ENCODE measurements at places on chromosomes 1 and 21.
A peak's percentile ranks its signal among the peaks of the same experiment; 100 is the strongest.

DNA sequence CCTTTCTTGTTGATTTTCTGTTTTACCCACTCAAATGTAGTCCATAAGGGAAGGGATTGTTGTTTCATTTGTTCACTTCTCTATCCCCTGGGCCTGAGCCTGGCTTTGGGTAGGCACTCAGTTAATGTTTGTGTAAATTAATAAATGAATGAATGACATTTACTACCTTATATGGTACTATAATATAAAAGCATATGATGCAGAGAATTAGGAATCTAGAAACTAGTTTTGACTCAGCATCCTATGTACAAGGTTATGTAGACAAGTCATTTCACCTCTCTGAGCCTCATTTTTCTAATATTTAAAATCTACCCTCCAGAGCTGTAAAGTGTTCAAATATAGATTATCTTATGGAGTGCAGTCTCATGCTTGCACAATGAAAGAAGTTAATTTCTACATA, 68.9 kb upstream of the S1PR1 start:
- DNase-seq = no peak

GRCh38 chr1:227729881-227730629, 5.0 kb downstream of the JMJD4 start:
- DNase-seq = peak; percentile 31

- DNase-seq = no peak
Observed at GRCh38 chr1:207833381-207833780, 77.5 kb downstream of the CD34 start.

- DNase-seq = no peak
Observed at GRCh38 chr1:62286786-62287224, 32.4 kb downstream of the KANK4 start.

GRCh38 chr1:39261712-39262221, 57.3 kb downstream of the MACF1 start:
- no peak for DNase-seq

- no peak for DNase-seq
Observed at GRCh38 chr1:110538075-110538474, 19.1 kb upstream of the KCNA10 start.

DNA sequence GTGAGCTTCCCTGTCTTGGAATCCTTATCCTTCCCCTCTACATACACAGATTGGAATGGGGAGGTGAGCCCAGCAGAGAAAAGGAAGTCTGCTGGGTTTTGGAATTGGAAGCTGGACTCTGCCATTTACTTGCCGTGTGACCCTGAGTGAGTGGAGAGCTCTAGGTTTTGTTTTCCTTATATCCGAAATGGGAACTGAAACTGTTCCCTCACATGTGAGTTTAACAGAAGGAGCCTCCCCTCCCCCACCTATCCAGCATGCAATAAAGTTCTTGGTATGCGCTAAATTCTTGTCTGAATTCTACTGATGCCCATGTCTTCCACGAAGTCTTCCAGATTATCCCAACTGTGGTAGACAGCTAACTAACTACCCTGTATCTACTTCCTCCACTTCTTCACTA, 58.7 kb downstream of the NENF start:
- DNase-seq = no peak

GRCh38 chr1:17744666-17745478, 10.3 kb upstream of the ACTL8 start:
- DNase-seq = no peak

DNA sequence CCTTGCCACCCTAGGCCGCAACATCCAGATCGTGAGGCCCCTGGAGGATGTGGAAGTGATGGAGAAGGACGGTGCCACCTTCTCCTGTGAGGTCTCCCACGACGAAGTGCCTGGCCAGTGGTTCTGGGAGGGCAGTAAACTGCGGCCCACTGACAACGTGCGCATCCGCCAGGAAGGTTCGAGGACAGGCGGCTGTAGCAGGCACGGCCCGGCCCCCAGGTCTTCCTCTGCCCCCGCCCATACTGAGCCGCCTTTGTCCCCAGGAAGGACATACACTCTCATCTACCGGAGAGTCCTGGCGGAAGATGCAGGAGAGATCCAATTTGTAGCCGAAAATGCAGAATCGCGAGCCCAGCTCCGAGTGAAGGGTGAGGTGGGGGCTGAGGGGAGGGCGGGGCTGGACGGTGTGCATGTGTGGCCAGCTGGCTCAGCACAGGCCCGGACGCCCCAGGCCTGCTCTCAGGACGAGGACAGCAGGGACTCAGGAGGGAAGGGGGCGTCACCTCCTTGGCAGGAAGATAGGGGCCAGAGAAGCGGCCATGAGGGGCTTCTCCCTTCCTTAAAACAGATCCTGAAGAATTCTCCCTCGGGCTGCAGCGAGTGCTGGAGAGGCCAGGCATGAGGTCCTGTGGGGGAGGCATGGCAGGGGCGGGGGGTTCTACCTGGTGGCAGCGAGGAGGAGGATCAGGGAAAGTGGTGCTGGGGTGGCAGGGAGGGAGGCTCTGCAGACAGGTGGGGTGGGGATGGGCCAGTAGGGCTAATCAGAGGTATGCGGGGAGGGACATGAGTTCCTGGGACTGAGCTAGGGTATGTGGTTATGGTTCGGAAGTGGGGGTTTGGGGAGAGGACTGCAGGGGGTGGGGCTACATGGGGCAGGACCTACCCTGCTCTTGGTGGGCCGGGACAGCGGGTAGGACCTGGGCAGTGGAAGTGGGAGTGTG, 69.9 kb downstream of the OBSCN start:
- no peak for DNase-seq

DNA sequence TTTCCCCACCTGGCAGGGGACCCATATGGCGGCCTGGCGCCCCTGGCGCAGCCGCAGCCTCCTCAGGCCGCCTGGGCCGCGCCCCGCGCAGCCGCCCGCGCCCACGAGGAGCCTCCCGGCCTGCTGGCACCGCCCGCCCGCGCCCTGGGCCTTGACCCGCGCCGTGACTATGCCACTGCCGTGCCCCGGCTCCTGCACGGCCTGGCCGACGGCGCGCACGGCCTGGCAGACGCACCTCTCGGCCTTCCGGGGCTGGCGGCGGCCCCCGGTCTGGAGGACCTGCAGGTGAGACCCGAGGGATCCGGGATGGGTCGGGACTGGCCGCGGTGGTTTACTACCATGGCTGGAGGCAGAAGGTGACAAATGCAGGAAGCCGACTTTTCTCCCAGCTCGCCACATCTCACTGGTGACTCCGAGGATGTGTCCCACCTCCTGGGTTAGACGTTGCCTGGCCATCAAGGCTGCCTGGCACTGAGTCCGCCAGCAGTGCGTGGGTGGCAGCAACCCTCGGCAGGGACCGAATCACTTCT, 1.1 kb downstream of the TFAP2E start:
- DNase-seq = no peak

GRCh38 chr1:14704846-14705245, 106.4 kb downstream of the KAZN start:
- DNase-seq = no peak

DNA sequence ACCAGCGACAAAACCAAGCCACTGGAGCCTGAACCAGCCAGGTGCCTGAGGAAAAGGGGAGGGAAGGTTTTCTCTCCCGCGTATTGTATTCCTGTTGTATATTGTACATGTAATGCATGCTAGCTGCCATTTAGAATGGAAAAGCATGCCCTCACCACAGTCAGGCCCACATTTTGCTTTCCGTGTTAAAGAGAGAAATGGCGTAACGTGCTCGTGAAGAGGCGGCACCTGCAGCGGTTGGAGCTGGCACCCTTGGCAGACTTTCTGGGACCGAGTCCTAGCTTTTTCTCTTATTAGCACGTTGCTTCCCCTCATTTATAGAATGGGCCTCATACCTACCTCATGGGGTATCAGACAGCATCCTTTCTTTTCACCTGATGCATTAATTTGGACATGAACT, 135.3 kb upstream of the IRF2BP2 start:
- DNase-seq = no peak

DNA sequence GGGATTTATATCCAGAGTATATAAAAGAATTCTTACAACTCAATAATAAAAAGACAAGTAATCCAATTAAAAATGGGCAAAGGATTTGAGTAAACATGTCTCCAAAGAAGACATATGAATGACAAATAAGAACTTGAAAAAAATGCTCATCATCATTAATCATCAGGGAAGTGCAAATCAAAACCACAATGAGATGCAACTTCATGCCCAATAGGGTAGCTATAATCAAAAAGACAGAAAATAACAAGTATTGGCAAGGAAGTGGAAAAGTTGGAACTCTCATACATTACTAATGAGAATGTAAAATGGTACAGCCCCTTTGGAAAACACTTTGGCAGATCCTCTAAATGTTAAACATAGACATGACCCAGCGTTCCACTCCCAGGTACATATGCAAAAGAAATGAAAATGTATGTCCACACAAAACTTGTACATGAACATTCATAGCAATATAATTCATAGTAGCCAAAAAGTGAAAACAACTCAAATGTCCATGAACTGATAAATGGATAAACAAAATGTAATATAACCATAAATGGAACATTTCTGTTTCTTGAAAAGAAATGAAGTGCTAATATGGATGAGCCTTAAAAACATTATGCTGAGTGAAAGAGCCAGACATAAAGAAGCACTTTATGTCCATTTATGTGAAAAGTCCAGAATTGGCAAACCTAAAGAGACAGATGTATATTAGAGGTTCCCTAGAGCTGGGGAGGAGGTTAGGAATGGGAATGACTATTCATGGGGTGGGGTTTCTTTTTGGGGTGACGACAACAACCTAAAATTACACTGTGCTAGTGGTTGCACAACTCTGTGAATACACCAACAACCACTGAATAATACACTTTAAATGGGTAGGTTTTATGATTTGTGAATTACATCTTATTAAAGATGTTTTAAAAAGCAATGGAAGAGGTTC, 259.7 kb downstream of the RHOU start:
- no peak for DNase-seq

- DNase-seq = no peak
Observed at GRCh38 chr1:52238474-52238873, 96.6 kb downstream of the ZFYVE9 start.

DNA sequence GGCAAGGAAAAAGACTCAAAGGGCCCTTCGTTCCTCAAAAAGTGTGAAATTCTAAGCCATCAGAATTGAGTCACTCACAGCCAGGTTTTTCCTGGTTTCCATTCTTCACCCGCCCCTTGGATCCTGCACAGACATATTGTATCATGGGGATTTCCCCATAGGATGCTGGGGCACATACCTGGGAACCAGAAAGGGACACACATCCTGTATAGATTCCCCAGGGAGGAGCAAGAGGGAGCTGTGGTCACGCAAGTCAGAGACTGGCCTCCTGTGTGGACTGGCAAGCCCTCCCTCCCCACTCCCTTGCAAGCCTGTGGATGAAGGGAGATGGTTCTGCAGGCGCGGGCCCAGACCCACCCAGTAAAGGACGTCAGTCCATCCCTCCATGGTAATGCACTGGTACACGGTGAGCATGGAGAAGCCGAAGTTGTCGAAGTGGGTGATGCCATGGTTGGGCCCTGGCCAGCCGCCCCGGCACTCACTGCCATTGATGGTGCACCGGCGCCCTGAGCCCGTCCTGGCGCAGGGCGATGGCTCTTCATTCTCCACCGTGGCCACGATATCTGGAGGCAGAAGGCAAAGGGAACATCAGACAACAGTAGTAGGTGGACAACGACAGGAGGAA, 23.2 kb downstream of the CACNA1S start:
- no peak for DNase-seq

DNA sequence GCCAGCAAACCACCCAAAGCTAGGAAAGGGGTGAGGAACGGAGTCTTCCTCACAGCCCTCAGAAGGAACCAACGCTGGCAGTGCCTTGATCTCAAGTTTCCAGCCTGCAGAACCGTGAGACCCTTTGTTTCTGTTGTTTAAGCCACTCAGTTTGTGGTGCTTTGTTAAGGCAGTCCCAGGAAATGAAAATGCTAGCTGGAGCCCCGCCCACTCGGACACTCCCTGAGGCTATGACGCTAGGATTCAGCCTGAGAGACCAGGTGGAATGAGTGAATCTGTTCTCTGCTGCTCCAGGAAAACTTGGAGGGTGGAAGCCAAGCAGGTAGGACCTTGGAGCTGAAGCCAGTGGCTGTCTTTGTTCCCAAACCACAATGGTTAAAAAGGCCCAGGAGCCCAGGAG, 196.5 kb upstream of the POU3F1 start:
- DNase-seq = no peak

GRCh38 chr1:34918977-34919561, 10.4 kb downstream of the DLGAP3 start:
- DNase-seq = peak; percentile 73

- DNase-seq = no peak
Observed at GRCh38 chr1:212794561-212795014, 2.9 kb downstream of the TATDN3 start.

GRCh38 chr1:26083208-26083607, 15.8 kb upstream of the TRIM63 start:
- no peak for DNase-seq

DNA sequence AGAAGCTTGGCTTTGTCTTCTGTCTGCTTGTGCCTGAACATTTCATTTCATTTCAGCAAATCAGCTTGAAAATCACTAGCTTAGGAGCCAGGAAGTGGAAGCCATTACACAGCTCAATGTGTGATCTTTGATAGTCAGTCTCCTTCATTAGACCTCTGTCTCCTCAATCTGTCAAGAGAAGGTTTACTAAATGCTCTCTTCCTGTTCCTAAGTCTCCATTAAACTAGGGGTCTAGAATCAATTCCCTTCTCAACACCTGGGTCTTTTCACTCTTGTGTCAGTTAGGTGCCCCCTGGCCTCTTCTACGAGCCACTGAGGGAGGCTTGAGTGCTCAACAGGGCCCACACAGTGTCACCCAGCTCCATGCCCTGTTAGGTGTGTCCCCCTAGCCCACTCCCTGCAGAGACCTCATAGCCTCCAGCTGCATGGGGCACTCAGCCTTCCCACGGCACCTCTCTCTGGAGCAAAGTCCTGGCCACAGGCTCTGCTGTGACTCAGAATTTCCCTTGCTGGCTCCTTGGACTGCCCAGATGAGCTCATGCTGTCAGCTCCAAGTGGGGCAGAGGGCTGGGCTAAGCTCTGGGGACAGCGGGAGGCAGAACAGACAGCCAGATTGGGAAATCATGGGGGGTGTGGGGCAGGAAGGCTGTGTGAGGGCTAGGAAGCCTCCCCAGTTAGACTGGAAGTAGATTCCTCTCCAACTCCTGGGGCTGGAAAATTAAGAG, 115.7 kb upstream of the IPO9 start:
- no peak for DNase-seq

DNA sequence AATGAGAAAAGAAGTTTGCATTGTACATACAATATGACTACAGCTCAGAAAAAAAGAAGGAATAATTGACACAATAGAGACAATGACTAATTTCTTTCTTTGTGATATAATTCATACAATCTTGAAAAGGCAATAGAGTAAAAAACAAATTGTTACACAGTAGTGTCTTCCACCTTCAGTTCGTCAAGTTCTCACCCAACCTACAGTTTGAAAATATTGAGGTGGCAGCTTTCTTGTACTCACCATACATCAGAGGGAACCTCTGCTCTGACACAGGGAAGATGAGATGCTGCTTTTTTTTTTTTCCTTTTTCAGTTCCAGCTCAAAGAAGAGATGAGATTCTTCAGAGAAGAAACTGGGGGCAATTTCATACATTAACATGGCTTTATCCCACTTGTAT, 173.2 kb downstream of the ATP6V1G3 start:
- DNase-seq = no peak

- DNase-seq = no peak
Observed at GRCh38 chr1:182520736-182521135, 68.3 kb downstream of the RNASEL start.

GRCh38 chr1:108716437-108717230, 3.9 kb downstream of the FNDC7 start:
- no peak for DNase-seq
